Activated naive CD4-positive, alpha-beta T cell treated with anti-CD3 and anti-CD28 coated beads, Interleukin-2, amount 50 U/mL, for 72 hours (primary cell): ENCODE measurements at places on chromosomes 13 and 19. TPM values are rescaled to one million over a fixed set of nuclear protein-coding genes. Genes with fewer than 3 reads are reported as not detected.

- no peak for DNase-seq
Measured at GRCh38 chr19:33297401-33298145, 4.8 kb downstream of the CEBPA start.

DNA sequence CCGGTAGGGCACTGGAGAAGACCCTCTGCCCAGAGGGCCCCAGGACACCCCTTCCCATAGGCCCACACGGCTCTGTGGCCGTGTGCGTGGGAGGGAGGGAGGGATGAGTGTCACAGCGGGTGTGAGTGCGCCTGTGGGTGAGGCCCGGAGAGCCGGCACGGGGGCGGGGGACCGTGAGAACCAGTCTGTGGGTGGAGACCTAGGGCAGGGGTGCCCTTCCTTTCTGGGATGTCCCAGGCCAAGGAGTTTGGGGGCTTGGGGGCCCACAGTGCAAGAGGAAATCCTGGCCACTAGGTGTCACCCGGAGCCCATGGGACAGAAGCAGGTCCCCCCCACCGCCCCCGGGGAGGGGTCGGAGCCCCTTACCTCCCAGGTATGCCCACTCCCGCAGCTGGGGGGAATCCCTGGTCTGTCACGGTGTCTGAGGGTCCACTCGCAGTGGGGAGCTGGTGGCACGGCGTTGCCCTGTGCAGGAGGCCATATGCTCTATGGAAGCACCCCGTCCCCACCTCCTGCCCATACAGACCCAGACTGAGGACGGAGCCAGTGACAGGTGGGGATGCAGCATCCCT is 16.0 kb upstream of the SLC7A10 start:
- no peak for DNase-seq

DNA sequence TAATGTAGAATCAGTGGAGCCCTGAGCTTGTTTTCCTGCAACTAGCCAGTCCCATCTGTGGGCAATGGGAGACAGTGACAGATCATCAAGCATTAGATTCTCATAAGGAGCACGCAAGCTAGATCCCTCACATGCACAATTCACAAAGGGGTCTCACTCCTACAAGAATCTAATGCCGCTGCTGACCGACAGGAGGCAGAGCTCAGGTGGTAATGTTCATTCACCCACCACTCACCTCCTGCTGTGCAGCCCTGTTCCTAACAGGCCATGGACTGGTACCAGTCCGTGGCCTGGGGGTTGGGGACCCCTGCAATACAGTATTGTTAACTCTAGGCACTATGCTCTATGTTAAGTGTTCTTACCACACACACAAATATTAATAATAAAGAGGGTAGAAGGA is 362.8 kb downstream of the RBM26 start:
- DNase-seq = no peak

DNA sequence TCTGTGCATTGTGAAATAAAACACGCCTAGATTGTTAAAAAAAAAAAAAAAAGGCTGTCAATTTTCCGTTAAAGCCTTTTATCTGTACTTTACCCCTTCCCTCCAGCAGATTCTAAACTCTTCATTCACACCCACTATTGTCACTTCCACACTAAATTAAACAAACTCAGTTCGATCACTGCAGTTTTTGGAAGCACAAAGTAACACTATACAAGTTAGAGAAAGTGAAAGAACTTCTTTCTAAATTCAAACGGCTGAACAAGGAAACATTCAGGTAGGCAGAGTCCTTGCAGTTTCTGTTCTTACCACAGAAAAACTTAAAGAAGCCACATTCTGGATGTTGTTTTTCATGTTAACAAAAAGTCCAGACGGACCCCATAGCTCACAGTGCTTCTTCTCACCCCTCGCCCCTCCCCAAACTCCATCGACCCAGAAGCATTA is 27.5 kb upstream of the UBE2L5 start:
- DNase-seq = no peak

GRCh38 chr13:20148501-20149183 is 12.2 kb downstream of the GJA3 start:
- DNase-seq = no peak

DNA sequence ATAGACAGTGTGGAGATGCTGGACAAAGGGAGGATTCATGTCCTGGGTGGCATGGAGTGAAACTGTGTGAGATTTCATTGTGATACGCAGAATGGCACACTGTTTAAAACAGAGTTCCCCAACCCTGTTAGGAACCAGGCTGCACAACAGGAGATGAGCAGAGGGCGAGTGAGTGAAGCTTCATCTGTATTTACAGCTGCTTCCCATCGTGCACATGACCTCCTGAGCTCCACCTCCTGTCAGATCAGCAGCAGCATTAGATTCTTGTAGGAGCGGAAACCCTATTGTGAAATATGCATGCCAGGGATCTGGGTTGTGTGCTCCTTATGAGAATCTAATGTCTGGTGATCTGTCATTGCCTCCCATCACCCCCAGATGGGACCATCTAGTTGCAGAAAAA is 72.5 kb downstream of the RAP2A start:
- no peak for DNase-seq

GRCh38 chr13:98450539-98451111 is 126.3 kb downstream of the STK24 start:
- no peak for DNase-seq

DNA sequence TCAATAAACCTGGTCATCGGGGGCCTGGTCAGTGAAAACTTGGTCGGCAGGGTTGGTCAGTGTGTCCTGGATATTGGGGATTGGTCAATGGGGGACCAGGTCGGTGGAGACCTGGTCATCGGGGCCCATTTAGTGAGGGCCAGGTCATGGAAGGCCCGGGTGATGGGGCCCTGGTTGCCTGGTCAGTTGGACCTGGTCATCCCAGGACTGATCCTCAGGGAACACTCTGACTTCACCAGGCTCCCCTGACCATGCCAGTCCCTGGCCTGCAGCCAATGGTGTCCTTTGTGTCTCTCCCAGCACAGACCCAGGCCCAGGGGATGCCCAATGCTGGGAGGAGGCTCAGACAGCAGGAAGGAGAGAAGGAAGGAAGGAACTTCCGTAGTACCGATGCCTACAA is 42.1 kb upstream of the TPM4 start:
- DNase-seq = no peak

GRCh38 chr13:41216160-41216559 is 21.8 kb upstream of the KBTBD7 start:
- no peak for DNase-seq

DNA sequence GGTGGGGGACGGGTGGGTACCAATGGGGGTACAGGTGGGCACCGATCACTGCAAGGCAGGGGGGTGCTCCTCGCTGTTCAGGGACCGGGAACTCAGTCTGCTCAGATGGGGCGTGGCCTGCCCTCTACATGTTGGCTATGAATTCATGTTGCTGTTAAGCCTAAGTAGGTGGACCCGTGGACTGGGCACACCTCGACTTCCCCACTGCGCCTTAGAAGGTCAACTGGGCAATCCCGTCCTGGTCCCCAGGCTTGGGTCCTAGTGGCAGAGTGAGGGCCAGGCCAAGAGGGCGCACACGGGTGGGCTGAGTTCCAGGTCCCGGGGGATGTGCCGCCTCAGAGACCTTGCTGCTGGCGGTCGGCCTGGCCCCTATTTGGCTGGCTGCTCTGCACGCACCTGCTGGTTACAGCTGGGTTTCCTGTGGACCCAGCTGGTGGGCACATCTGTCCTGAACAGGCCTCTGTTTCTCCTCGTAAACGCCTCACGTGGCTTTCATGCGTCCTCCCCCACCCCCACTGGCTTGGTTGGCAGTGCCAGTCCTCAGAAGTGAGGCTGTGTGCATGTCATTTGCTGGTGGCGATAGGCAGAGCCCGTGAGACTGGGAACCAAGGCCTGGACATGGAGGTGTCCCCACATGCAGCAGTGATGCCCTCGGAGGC is 13.5 kb upstream of the ZNF554 start:
- DNase-seq = no peak

CYP2A7 gene
- not detected for total RNA-seq

ZNF549 gene
- total RNA-seq = 3.7 TPM

GRCh38 chr13:23212671-23213070 is 31.9 kb downstream of the SGCG start:
- DNase-seq = no peak

- DNase-seq = no peak
Measured at GRCh38 chr13:38045278-38046048, 175.9 kb upstream of the TRPC4 start.

LMTK3 gene
- 2.9 TPM for total RNA-seq

CEACAM7 gene
- not detected for total RNA-seq

GRCh38 chr19:28465371-28466086 is 747.4 kb downstream of the UQCRFS1 start:
- DNase-seq = no peak

GRCh38 chr13:32409561-32410421 is 18.1 kb downstream of the N4BP2L1 start:
- no peak for DNase-seq

WDR62 gene
- 84.0 TPM for total RNA-seq

DNA sequence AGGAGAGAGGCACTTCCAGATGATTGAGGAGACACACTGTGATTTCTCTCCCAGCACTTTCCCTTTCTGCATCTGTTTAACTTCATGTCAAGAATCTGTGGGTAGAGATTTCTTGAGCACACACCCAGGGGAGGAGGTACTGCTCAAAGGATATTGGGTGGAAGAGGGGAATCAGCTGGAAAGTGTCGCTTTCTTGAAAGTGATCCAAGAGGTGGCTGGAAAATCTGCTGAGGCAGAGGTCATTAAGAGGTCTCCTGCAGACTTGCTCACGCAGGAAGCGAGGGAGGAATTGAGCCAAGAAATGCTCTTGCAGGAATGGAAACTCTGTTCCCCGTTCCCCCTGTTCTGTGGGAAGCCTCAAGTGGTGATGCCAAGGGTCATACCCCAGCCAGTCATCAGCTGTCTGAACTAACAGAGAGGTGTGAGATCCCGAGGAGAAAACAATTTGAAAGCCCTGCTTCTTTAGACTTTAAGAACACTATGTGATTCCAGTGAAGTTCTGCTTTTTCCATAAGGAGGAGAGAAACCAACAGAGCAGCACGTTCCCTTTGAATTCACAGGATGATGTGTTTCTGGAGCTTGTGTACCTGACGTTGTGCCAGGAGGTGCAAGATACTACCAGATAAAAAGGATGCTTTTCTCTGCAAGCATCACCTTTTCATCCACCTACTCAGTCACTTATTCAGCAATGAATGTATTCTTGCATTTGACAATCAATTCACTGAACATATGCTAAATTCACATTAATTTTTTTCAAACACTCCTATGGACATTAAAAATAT is 163.4 kb upstream of the GPR12 start:
- DNase-seq = no peak

TRPC4 gene
- total RNA-seq = not detected

DNA sequence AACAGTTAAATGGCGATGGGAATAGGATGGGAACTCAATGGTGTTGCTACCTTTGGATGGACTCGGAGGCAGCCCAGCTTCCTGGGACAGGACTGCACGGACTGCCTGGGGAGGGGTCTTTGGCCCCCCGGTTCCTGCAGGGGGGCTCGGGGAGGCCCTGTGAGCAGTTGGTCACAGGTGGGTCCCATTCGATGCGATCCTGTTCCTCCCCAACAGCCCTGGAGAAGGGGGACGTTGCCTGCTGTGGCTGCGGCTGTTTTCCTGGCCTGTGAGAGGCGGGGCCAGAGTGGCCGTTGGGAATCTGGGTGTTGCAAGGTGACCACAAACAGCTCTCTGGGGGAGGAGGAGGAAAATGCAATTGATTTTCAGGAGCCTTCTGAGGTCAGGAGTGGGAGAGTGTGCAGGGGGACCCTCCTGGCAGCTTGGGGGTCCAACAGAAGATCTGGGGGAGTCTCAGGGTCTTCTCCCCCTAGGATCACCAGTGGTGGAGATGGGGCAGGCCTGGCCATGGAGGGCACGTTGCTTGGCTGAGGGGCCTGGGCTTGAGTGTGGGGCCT is 1.9 kb upstream of the PLPPR3 start:
- DNase-seq = no peak

PSG2 gene
- total RNA-seq = not detected

DNA sequence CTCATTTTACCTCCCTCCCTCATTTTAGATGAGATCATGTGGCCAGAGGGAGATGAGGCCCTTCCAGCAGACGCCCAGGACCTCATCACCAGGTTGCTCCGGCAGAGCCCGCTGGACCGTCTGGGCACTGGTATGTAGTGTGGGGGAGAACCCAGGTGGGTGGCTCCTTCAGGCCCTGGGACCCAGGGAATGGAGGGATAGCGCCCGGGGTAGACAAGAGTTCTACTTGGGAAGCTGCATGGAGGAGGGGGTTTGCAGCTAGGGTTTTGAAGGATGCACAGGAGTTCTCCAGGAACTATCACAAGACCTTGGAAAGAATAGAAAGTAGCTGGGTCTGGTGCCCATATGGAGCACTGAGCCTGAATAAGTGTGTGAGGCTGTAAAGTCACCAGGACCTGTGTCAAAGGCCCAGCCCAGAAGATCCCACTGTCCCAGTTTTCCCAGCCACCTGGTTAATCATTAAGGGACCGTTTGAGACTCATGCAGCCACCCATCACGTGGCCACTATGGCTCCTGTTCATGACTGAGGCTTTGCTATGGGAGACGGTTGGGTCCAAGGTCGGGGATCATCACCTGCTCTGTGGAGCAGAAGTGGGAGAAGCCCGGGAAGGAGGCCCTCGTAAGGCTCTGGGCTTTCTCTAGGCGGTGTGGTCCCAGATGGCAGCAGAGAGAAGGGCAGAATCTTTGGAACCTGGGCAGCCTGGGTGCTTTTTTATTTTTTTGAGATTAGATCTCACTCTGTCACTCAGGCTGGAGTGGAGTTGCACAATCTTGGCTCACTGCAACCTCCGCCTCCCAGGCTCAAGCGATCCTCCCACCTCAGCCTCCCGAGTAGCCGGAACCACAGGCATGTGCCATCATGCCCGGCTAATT is 17.0 kb upstream of the PIK3R2 start:
- no peak for DNase-seq

DNA sequence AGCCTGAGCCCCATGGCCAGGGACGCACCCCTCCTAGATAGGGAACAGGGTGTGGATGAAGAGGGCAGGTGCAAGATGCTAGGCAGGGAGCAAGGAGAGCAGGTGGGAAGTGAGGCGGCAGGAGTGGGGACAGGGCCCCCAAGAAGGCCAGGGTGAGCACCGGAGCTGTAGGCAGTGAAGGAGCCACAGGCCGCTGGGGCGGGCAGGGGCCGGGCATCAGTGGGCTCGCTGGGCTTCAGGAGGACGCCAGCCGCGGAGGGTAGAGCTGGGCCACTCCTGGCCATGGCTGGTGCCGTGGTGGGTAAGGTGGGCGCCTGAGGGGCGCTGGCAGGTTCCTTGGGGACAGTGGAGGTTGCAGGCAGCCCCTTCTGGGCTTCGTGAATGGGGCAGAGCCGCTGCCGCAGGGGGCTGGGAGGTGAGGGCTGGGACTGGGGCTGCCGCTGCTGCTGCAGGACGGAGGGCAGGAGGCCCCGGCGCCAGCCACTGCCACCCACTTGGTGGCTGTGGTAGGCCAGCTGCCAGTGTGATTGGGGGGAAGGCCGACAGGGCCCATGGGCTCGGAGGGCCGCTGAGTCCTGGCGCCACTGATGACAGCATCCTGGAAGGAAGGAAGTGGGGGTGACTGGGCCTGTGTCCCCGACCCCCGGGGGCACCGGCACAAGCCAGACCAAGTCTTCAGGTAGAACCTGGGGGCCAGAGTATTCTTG is 2.1 kb downstream of the NKPD1 start:
- no peak for DNase-seq

DNA sequence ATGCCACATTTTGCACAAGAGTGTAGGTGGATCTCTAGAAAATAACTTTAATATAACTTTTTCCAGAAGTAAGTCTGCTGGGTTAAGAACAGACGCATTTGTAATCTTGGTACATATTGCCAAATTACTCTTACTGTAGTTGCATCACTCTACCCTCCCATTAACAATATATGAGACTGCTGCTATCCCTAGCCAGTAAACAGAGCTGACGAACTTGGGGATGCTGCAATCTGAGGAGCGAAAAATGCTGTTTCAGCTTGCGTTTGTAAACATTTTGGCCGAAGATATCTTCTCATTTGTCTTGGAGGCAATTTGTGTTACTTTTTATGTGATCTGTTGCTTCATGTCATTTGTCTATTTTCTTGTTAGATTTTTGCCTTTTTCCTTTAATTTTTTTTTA is 1482.8 kb downstream of the OLFM4 start:
- DNase-seq = no peak
